Fibroblast of lung (primary cell): ENCODE measurements at places on chromosomes 3 and 15. TPM values are rescaled to one million over a fixed set of nuclear protein-coding genes. Genes with fewer than 3 reads are reported as not detected.

GRCh38 chr3:178194539-178194938, 341.7 kb upstream of the KCNMB2 start:
- peak; percentile 50 for DNase-seq
- peaks cover 2% of the 10 kb centered on the region for H3K4me1 ChIP-seq
- H3K27me3 ChIP-seq = no peaks in the 10 kb centered on the region
- H3K4me3 ChIP-seq = no peak overlapping the region

- no peak overlapping the region for H3K27ac ChIP-seq
- no peak for DNase-seq
- H3K27me3 ChIP-seq = no peaks in the 10 kb centered on the region
- H3K36me3 ChIP-seq = no peaks in the 10 kb centered on the region
Observed at GRCh38 chr3:192223815-192224214, 503.5 kb downstream of the FGF12 start.

GRCh38 chr15:99087405-99087943, 17.4 kb upstream of the SYNM start:
- no peaks in the 10 kb centered on the region for H3K4me1 ChIP-seq
- H3K36me3 ChIP-seq = no peaks in the 10 kb centered on the region
- no peak overlapping the region for H3K4me3 ChIP-seq
- no peak overlapping the region for H3K27ac ChIP-seq
- H3K27me3 ChIP-seq = no peaks in the 10 kb centered on the region
- DNase-seq = no peak

DNA sequence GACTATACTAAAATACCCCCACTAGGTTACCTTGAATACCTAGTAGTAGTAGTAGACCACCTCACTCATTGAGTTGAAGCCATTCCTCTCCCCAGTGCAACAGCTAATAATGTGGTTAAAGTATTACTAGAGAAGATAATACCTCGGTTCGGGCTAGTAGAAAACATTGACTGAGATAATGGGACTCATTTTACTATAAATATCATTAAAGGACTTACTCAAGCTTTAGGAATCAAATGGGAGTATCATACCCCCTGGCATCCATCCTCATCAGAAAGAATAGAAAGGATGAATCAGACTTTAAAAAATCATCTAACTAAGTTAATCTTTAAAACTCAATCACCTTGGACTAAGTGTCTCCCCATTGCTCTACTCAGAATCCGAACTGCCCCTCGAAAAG, 49.0 kb upstream of the CACNA2D3 start:
- no peaks in the 10 kb centered on the region for H3K36me3 ChIP-seq
- H3K27ac ChIP-seq = no peak overlapping the region
- no peak overlapping the region for H3K4me3 ChIP-seq
- no peak for DNase-seq
- no peaks in the 10 kb centered on the region for H3K27me3 ChIP-seq
- H3K4me1 ChIP-seq = no peaks in the 10 kb centered on the region

GRCh38 chr15:48883699-48884098, 5.8 kb downstream of the EID1 start:
- no peak for DNase-seq
- no peaks in the 10 kb centered on the region for H3K36me3 ChIP-seq
- no peak overlapping the region for H3K27ac ChIP-seq
- H3K27me3 ChIP-seq = no peaks in the 10 kb centered on the region
- H3K4me1 ChIP-seq = peaks cover 3% of the 10 kb centered on the region
- no peak overlapping the region for H3K4me3 ChIP-seq

GRCh38 chr3:123157209-123157597, 44.5 kb upstream of the SEC22A start:
- H3K4me1 ChIP-seq = no peaks in the 10 kb centered on the region
- no peaks in the 10 kb centered on the region for H3K27me3 ChIP-seq
- DNase-seq = no peak
- H3K27ac ChIP-seq = no peak overlapping the region
- H3K36me3 ChIP-seq = peaks cover 21% of the 10 kb centered on the region
- H3K4me3 ChIP-seq = no peak overlapping the region

GRCh38 chr3:8776406-8776805, 7.0 kb upstream of the OXTR start:
- no peaks in the 10 kb centered on the region for H3K4me1 ChIP-seq
- H3K4me3 ChIP-seq = no peak overlapping the region
- no peak overlapping the region for H3K27ac ChIP-seq

DNA sequence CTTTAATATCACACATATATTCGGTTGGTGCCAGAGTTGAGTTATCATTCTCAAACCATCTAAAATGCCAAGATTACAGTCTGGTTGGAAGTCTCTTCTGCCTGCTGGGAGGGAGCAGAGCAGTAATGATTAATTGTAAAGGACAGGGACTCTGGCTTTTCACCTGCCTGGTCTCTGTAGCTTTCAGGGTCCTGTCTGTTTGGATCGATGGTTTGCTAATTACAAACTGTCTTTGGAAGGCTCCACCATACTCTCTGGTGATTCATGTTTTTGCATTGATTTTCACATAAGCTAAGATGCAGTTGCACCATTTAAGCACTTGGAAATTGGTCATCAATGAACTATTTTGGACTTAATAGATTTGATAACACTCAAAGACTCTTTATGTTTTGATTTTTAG, 350.4 kb upstream of the SATB1 start:
- H3K4me1 ChIP-seq = no peaks in the 10 kb centered on the region
- no peak overlapping the region for H3K4me3 ChIP-seq
- H3K27ac ChIP-seq = no peak overlapping the region

GRCh38 chr3:158918008-158918407, 116.2 kb downstream of the MFSD1 start:
- H3K27ac ChIP-seq = no peak overlapping the region
- no peaks in the 10 kb centered on the region for H3K36me3 ChIP-seq
- H3K27me3 ChIP-seq = no peaks in the 10 kb centered on the region
- no peaks in the 10 kb centered on the region for H3K4me1 ChIP-seq
- no peak overlapping the region for H3K4me3 ChIP-seq

- no peak overlapping the region for H3K27ac ChIP-seq
- H3K27me3 ChIP-seq = no peaks in the 10 kb centered on the region
- no peak overlapping the region for H3K4me3 ChIP-seq
- H3K4me1 ChIP-seq = no peaks in the 10 kb centered on the region
- no peaks in the 10 kb centered on the region for H3K36me3 ChIP-seq
- no peak for DNase-seq
Observed at GRCh38 chr3:189508784-189509501, 122.2 kb upstream of the TP63 start.

DNA sequence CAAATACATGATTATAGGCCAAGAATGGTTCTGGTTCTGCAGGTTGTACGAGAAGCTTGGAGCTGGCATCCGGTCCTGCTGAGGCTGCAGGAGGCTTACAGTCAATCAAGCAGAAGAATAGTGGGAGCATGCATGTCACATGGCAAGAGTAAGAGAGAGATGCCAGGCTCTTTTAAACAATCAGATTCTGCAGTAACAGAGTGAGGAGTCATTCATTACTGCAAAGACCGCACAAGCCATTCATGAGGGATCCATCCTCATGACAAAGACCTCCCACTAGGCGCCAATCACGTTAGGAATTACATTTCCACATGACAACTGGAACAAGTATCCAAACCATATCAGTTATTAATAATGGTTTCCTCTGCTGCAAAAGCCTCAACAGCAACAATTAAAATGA, 536.8 kb downstream of the CADM2 start:
- no peaks in the 10 kb centered on the region for H3K27me3 ChIP-seq
- H3K27ac ChIP-seq = no peak overlapping the region
- H3K36me3 ChIP-seq = no peaks in the 10 kb centered on the region
- no peak overlapping the region for H3K4me3 ChIP-seq
- no peaks in the 10 kb centered on the region for H3K4me1 ChIP-seq
- DNase-seq = no peak

- H3K36me3 ChIP-seq = no peaks in the 10 kb centered on the region
- H3K4me1 ChIP-seq = no peaks in the 10 kb centered on the region
- H3K27me3 ChIP-seq = no peaks in the 10 kb centered on the region
- no peak for DNase-seq
Observed at GRCh38 chr3:162443376-162443775, 946.8 kb downstream of the OTOL1 start.

DNA sequence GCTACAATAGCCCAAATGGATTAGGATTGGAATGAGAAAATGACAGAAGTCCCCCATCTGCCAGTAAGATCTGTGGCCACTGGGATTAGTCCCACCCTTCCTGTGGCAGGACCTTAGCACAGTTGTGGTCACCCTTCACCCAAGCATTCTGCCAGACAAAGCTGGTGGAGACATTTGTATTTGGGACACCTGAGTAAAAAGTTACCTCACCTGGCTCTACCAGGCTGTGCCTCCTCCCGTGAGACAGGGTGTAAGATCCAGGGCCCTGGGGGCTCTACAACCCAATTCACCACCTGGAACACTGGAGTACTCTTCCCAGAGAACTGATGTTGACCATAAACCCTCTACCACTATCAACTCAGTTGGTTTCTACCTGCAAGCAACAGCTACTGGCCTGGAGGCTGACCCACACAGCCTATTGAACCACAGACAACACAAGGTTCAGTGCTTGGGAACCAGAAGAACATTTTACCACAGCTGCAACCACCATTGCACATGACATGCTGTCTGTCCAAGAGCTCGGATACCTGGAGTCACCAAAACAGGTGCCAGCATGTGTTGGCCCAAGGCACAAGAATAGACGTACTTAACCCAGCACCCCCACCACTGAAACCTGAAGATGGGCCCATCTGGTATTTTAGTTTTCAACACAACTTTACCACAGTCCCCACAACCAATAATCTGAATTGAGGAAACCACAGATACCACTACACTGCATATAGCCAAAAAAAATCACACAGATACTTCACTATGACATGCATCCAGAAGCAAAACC, 1686.7 kb downstream of the SI start:
- no peak overlapping the region for H3K4me3 ChIP-seq
- no peaks in the 10 kb centered on the region for H3K27me3 ChIP-seq
- no peaks in the 10 kb centered on the region for H3K4me1 ChIP-seq

- H3K4me1 ChIP-seq = peaks cover 5% of the 10 kb centered on the region
- no peak overlapping the region for H3K4me3 ChIP-seq
- no peaks in the 10 kb centered on the region for H3K36me3 ChIP-seq
- H3K27me3 ChIP-seq = no peaks in the 10 kb centered on the region
- no peak for DNase-seq
- no peak overlapping the region for H3K27ac ChIP-seq
Observed at GRCh38 chr15:57329582-57330367, 46.5 kb upstream of the CGNL1 start.

- peak; percentile 10 for DNase-seq
- no peaks in the 10 kb centered on the region for H3K36me3 ChIP-seq
- no peak overlapping the region for H3K27ac ChIP-seq
- no peak overlapping the region for H3K4me3 ChIP-seq
Observed at GRCh38 chr3:174162550-174162949, 696.6 kb upstream of the NAALADL2 start.

DNA sequence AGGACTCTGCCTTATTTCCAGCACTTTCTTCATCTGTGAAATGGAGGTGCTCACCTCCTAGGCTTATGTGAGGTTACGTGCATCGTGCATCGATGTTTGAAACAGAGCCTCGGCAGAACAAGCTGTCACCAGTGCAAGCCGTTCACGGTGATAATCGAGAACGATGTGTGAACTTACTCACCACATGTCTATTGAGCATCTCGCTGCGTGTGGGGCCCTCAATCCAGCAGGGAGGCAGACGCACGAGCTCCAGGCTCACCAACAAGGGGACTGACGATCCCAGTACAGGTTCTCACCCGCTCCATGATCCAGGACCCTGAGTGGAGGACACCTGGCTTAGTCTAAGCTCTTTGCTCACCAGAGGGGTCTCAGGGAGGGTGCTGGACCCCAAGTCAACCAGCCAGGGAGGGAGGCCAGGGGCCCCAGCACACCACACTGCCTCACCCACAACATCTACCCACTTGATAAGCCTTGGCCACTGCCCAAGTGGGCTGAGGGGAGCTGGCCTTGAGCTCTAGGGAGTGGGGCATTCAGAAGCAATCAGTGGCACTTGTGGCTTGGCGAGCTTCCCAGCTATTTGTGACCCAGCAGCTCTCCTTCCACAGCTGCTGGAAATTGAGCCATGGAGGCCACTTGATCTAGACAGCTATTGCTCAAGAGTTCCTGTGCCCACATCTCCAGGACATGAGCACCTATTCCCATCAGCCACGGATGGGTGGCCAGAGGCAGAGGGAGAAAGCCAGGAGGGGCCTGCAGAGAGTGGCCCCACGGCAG, 34.4 kb upstream of the SLC6A1 start:
- DNase-seq = no peak
- no peaks in the 10 kb centered on the region for H3K27me3 ChIP-seq
- no peak overlapping the region for H3K4me3 ChIP-seq
- no peaks in the 10 kb centered on the region for H3K36me3 ChIP-seq
- H3K4me1 ChIP-seq = no peaks in the 10 kb centered on the region

DNA sequence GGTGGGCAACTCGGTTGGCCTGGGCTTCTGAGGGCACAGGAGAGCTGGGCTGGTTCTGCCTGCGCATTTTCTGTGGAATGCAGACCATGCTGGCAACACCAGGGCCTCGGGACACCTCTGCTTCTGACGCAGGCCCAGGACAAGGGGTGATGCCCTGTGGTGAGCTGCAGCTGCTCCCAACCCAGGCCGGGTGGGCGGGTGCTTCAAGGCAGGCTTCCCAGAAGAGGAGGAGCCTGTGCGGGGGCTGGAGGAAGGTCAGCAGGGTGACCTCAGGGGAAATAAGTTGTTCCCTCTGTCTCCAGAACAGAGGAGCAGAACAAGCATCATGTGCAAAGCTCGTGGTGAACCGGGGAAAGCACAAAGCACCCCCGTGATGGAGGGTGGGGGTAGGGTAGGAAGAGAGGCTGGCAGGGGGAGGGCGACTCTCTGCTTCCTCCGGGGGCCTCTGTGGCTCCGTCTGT, 11.0 kb upstream of the PLXNA1 start:
- H3K27me3 ChIP-seq = peaks cover 2% of the 10 kb centered on the region
- H3K36me3 ChIP-seq = no peaks in the 10 kb centered on the region
- peak; percentile 67 for DNase-seq
- peaks cover 3% of the 10 kb centered on the region for H3K4me1 ChIP-seq
- no peak overlapping the region for H3K4me3 ChIP-seq

GRCh38 chr3:109191421-109191820, 54.9 kb downstream of the C3orf85 start:
- H3K27ac ChIP-seq = no peak overlapping the region
- no peaks in the 10 kb centered on the region for H3K4me1 ChIP-seq
- no peak overlapping the region for H3K4me3 ChIP-seq
- no peaks in the 10 kb centered on the region for H3K27me3 ChIP-seq
- DNase-seq = peak; percentile 47

DNA sequence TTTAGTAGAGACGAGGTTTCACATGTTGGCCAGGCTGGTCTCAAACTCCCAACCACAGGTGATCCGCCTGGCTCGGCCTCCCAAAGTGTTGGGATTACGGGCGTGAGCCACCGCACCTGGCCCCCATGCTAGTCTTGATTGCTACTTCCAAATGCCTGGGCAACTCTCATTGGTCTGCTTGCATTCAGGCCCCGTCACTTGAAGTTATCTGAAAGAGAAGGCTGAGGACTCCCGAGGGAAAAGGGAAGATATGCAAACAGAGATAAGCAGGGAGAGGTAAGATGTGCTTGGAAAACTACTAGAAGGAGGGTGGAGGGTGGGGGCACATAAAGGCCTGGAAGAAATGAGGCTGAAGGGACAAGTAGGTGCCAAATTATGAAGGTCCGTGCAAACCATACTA, 4.4 kb upstream of the LPP start:
- no peak overlapping the region for H3K27ac ChIP-seq
- no peaks in the 10 kb centered on the region for H3K27me3 ChIP-seq
- no peak overlapping the region for H3K4me3 ChIP-seq

ARGFX gene
- not detected in 2 replicates for total RNA-seq

ARPIN gene
- 13.2 and 13.9 TPM in 2 replicates for total RNA-seq

ZPLD1 gene
- total RNA-seq = 0.17 TPM in 1 of 2 replicates, not detected in the other

GPR87 gene
- 0.17 and 0.26 TPM in 2 replicates for total RNA-seq

EPHA6 gene
- under 0.01 TPM in 1 of 2 replicates, not detected in the other for total RNA-seq

FETUB gene
- not detected in 2 replicates for total RNA-seq

DNAJA4 gene
- total RNA-seq = 4.1 and 7.9 TPM in 2 replicates

PLAAT1 gene
- total RNA-seq = not detected in 2 replicates
